ENCODE measurements at places on chromosomes 11 and 22. TPM values are rescaled to one million over a fixed set of nuclear protein-coding genes. Genes with fewer than 3 reads are reported as not detected.

DNA sequence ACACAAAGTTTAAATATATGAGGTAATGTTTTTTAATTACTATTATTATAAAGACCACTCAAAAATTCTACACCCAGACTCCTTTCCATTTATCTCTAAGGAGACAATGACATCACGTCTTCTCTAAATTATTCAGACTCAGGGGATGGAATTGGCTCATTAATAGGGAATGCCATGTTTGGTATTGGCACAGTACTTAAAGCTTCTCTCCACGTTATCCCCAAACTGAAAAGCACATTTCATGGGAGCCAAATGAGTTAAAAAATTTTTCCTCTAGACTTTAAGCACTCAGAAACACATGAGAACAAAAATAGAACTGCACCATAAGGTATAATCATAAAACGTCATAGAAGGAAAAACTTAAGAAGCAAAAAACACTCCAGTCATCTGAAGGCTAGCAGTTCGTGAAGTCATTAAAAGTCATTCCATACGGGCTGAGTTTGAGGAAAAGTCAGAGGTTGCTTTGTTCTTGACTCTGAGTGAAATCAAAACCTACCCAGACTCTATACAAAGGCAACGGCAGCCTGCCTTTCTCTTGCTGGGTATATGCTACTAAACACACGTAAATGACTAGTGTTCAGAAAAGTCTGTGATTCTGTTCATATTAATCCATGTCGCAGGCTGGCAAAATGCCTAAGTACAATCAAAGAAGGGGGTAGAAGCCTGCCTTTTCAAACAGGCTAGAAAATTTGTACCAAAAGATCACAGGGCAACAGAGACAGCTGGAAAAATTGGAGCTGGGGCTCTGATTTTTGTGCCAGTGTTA is 8.7 kb upstream of the MPPED2 start:
- DNase-seq, result no peak

GRCh38 chr11:75351791-75352587 is 528 bp upstream of the ARRB1 start:
- peak; percentile 68 for DNase-seq

- DNase-seq, result no peak
These were observed 5.6 kb downstream of the ZBTB16 start for GRCh38 chr11:114065094-114065493.

DNA sequence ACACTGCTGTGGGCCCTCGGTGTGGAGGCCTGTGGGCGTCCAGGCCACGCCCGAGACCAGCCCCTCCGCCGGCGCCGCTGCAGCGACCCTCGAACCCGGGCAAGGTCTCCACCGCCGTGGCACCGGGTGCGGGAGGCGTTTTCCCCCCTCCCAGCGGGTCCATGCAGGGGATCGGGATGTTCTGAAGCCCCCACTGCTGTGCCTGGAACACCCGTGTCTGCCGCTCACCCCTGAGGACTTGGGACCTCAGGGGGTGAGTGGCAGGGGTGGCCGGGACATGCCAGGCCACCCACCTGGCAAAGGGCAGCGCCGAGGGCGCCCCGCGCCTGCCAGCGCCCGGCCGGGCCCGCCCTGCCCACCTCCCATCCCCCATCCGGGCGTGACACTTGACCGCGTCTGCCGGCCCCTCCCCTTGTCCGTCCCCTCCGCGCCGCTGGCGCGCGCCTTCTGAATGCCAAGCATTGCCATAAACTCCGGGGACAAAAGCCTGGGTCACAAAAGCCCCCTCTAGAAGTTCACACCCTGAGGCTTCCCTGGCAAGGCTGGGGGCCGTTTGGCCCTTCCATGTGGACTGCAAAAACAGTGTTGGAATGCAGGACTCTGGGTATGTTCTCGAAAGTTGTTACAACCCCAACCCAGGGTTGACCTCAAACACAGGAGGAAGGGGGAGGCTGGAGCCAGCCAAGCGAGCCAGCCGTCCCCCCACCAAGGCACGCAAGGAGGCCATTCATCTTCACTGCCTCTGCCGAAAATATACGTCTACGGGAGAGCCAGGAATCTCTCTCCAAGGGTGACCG is 819 bp upstream of the KCNQ1OT1 start:
- peak; percentile 40 for DNase-seq

- peak; percentile 35 for DNase-seq
These were observed 1.6 kb upstream of the KMT2A start for GRCh38 chr11:118434553-118435289.

DNA sequence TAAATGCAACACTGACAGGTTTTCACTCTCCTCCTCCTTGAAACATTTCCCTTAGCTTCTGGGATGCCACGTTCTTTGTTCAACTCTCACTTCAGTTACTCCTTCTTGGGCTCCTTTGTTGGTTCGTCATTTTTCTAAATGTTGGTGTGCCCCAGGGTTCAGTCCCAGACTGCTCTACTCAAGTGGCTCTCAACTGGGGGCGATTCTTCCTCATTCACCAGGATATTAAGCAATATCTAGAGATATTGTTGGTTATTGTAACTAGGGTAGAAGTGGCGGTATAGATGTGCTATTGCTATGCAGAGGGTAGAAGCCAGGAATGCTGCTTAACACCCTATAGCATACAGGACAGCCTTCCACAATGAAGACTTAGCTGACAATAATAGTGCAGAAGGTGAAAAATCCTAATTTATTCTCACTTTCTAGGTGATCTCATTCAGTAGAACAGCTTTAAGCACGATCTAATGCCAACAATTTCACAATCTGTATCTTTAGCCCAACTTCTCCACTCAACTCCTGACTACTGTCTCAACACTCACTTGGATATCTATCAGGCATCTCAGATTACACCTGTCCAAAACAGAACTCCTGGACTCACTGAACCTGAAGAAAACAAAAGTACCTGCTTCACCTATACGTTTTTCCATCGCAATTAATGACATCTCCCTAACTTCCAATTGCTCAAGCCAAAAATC is 4.6 kb downstream of the NUP160 start:
- no peak for DNase-seq

DNA sequence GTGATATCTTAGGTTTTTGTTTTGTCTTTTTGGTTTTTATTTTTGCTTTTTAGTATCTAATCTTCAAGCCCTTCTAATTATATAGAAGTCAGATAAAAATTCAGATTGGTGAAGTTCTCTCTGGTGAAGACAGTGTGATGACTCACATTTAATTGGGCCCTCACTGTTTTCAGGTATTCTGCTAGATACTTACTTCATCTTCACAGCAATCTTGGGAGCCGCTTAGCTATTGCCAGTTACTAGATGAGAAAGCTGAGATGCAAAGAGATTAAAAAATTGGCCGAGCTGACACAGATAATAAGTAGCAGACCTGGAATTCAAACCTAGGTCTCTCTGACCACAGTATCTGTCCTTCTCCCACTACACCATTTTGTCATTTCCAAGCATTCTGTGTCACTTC is 75.0 kb downstream of the PPP2R1B start:
- DNase-seq, result no peak

The SPTBN2 gene
- 0.68 TPM for total RNA-seq

The GLYAT gene
- total RNA-seq, result 0.60 TPM

DNA sequence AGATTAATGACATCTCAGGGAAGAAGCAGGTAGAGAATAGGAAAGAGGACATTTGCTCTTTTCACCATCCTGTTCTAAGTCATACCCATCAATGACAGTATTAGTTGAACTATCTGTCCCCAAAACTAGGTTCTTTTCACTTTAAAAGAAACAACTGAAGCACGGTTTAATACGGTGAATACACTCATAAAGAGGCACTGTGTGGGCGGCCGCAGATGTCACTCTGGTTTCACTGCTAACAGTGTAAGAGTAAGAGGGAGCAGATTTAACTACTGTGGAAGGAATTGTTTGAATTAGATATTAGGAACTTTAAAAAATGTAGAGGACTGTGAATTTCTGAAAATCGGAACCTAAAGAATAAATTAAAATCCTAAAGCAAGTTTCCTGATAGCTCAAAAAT is 49.5 kb downstream of the VSIG10L2 start:
- no peak for DNase-seq

GRCh38 chr11:63866211-63866610 is 27.3 kb downstream of the MARK2 start:
- DNase-seq, result peak; percentile 57

The GRAP2 gene
- total RNA-seq, result 0.78 TPM

- DNase-seq, result no peak
These were observed 28.1 kb downstream of the ZNF214 start for GRCh38 chr11:6992026-6992425.

GRCh38 chr22:25493794-25494193 is 70.7 kb upstream of the GRK3 start:
- DNase-seq, result no peak

DNA sequence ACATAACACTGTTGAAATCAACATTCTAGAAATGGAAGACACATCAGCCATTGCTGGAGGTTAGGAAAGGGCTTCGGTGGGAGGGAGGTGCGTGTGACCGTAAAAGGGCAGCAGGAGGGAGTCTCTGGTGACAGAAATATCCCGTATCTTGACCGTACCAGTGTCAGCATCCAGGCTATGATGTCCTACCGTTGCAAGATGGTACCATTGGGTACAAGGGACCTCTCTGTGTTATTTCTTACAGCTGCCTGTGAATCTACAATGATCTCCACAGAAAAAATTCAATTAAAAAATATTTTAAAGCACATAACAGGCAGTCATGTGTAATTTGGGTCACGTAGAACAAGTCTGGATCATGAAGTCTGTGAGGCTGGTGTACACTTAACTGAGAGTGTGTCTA is 27.4 kb upstream of the SEPTIN5 start:
- DNase-seq, result no peak

The CRYAB gene
- 0.29 TPM for total RNA-seq

The DLG2 gene
- 0.36 TPM for total RNA-seq

DNA sequence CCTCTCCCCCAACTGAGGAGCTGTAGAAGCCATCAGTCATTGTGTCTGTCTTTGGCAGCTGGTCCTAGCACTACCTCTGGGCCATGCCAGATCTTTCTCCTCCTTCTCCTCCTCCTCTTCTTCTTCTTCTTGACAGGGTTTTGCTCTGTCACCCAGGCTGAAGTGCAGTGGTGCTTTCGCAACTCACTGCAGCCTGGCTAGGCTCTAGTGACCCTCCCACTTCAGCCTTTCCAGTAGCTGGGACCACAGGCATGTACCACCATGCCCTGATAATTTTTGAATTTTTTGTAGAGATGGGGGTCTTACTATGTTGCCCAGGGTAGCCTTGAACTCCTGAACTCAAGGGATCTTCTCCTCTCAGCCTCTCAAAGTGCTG is 50.1 kb upstream of the SHANK2 start:
- DNase-seq, result no peak

GRCh38 chr22:46754110-46754799 is 8.2 kb upstream of the TBC1D22A start:
- DNase-seq, result peak; percentile 98
